ENCODE measurements at places on chromosomes 4 and X.

DNA sequence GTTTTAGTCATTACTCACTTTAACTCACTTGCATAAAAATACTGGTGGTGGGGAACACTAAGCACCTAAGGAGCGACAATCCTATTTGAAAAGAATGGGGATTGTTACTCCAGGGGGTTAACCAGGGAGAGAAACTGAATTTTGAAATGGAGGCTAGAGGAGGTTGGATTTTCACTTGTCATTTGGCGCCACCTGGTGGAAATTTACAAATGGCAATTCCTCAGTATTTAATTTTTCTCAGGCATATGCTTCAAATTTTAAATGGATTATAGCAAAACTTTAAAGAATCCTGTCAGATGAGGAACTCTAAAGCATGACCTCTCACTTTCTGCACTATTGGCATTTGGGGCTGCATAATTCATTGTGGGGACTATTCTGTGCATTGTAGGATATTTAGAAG, 2.7 kb upstream of the GEMIN8 start:
- DNase-seq: no peak
- H3K4me1 ChIP-seq: peaks cover 3% of the 10 kb centered on the region
- H3K27me3 ChIP-seq: no peaks in the 10 kb centered on the region
- H3K27ac ChIP-seq: no peak overlapping the region
- H3K36me3 ChIP-seq: no peaks in the 10 kb centered on the region
- no peak overlapping the region for H3K4me3 ChIP-seq

DNA sequence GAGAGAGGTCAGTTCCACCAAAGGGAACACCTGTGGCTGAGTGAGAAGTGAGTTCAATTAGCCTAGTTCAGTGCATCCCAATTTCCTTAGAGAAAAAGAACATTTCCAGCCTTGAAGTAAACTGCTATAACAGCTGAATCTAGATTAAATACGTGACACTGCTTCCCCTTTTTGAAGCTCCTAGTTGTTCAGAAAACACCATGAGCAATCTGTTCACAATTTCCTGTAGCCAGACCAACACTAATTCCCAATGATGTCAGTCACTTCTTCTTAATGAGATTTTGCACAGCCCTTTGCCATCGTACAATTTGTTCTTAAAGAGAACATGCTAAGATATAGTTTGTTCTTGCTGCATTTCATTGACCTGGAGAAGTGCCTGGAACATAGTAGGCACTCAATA, 144.6 kb upstream of the EDNRA start:
- no peaks in the 10 kb centered on the region for H3K4me1 ChIP-seq
- H3K27ac ChIP-seq: no peak overlapping the region
- no peaks in the 10 kb centered on the region for H3K36me3 ChIP-seq
- H3K27me3 ChIP-seq: no peaks in the 10 kb centered on the region
- no peak for DNase-seq
- H3K4me3 ChIP-seq: no peak overlapping the region

DNA sequence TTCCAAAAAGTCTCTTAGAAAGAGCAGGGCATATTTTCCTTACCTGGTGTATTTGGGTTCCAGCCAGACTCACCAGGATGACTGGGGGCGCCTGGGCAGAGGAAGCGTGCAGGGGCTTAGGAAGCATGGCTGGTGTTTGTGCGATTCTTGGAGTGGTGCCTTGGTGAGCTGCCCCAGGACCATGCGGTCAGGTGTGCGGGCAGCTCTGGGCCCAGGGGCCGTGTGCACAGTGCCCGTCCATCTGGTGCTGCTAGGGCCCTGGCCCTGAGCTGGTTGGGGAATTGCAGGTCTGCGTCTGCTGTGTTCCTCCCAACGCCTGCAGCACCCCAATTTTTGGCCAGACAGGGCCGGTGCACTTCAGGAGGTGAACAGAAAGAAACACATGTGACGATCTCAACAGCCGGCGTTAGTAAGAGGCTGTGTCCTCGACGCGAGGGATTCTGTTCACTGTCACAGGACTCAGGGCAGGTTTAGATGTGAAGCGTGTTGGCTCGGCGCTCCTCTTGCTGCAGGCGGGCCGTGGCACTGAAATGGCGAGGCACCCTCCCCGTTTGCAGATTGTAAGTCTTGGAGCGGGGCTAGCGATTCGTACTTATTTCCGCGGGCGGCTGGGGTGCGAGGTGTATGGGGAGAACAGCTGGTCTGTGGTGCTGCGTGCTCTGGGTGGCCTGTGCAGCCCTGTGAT, 15.2 kb downstream of the RGS12 start:
- DNase-seq: peak; percentile 26
- no peak overlapping the region for H3K27ac ChIP-seq
- no peaks in the 10 kb centered on the region for H3K36me3 ChIP-seq
- H3K4me3 ChIP-seq: no peak overlapping the region

DNA sequence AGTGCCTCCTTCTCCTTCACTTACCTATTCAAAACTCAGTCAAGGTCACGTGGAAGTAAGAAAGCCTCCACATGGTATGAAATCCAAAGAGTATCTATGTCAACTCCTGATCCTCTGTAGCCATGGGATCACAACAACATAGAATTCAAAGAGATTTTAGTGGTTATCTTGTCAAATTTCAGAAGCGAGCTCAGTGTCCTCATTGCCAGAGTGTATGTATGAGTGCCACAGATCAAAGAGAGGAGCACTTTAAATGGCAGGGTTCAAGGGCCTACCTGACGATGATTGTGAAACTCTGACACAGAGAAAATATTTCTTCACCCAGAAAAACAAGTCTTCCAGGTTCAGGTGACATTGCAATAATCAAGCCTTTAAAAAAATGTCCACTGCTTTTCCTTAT, 1.2 kb upstream of the ACE2 start:
- no peak for DNase-seq
- no peaks in the 10 kb centered on the region for H3K36me3 ChIP-seq
- H3K27me3 ChIP-seq: peaks cover 7% of the 10 kb centered on the region

- H3K4me1 ChIP-seq: no peaks in the 10 kb centered on the region
- H3K36me3 ChIP-seq: no peaks in the 10 kb centered on the region
- no peaks in the 10 kb centered on the region for H3K27me3 ChIP-seq
- no peak for DNase-seq
Measured at GRCh38 chr4:168541266-168541953, 44.6 kb downstream of the PALLD start.

- no peaks in the 10 kb centered on the region for H3K4me1 ChIP-seq
- no peak overlapping the region for H3K27ac ChIP-seq
- H3K27me3 ChIP-seq: no peaks in the 10 kb centered on the region
- no peak overlapping the region for H3K4me3 ChIP-seq
Measured at GRCh38 chr4:94168321-94168720, 39.3 kb upstream of the SMARCAD1 start.

GRCh38 chr4:153922148-153922547, 133.3 kb upstream of the SFRP2 start:
- DNase-seq: no peak
- H3K36me3 ChIP-seq: no peaks in the 10 kb centered on the region
- no peaks in the 10 kb centered on the region for H3K4me1 ChIP-seq
- no peak overlapping the region for H3K4me3 ChIP-seq

DNA sequence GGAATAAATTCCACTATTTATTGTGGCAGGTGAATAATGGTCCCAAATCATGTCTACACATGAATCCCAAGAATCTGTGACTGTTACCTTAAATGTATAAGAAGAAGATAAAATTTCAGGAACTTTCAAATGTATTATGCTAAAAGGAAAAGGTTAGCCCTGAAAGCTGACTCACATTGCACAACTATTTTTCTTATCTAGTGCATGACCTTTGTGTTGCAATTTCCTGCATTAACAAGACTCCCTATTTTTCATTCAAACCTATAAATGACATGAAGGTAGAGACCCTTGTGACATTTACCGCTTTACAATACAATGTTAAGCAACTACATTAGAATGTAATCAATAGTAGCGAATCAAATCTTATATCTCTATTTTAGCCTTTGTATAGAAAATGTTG, 36.7 kb downstream of the UBQLN2 start:
- no peak overlapping the region for H3K27ac ChIP-seq
- peaks cover 3% of the 10 kb centered on the region for H3K36me3 ChIP-seq
- DNase-seq: no peak
- no peaks in the 10 kb centered on the region for H3K27me3 ChIP-seq
- no peaks in the 10 kb centered on the region for H3K4me1 ChIP-seq

DNA sequence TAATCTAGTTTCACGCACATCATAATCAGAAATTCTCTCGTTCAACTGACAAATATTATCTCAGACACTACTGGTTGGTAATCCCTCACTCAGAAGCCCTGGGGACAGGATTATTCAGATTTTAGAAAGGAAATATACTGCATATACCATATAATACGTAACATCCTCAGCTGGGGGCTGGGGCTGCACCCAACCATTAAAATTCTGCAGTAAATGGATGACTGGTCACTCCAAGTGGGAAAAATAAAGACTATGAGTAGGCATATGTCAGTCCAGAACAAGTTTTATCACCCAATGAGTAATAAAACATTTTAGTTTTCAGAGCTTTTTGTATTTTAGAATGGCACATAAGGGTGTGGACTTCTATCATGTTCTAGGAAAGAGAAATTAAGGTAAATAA, 121.7 kb upstream of the MAP3K15 start:
- no peak for DNase-seq
- H3K4me3 ChIP-seq: no peak overlapping the region
- H3K27me3 ChIP-seq: no peaks in the 10 kb centered on the region
- H3K27ac ChIP-seq: no peak overlapping the region

- no peak overlapping the region for H3K27ac ChIP-seq
- no peaks in the 10 kb centered on the region for H3K36me3 ChIP-seq
- no peak overlapping the region for H3K4me3 ChIP-seq
- H3K4me1 ChIP-seq: no peaks in the 10 kb centered on the region
- H3K27me3 ChIP-seq: no peaks in the 10 kb centered on the region
Measured at GRCh38 chr4:114807759-114808404, 209.3 kb downstream of the UGT8 start.

DNA sequence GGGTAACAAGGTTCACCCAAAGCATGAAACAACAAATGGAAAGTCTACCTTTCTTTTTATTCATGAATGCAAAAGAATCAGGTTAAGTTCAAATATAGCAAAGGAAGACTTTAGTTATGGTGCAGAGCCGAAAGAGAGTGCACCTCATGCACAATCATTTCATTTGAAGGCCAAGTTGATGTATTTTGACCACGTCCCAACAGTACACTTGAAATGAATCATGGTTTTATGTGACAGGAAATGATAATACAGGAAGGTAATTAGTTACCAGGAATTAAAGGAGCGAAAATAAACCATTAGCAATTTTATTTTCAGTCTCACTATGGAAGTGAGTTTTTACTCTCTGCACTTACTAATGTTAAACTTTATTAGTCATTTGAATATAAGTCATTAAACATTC, 281.2 kb upstream of the DIAPH2 start:
- no peak for DNase-seq
- H3K4me3 ChIP-seq: no peak overlapping the region
- no peaks in the 10 kb centered on the region for H3K27me3 ChIP-seq
- H3K4me1 ChIP-seq: no peaks in the 10 kb centered on the region

DNA sequence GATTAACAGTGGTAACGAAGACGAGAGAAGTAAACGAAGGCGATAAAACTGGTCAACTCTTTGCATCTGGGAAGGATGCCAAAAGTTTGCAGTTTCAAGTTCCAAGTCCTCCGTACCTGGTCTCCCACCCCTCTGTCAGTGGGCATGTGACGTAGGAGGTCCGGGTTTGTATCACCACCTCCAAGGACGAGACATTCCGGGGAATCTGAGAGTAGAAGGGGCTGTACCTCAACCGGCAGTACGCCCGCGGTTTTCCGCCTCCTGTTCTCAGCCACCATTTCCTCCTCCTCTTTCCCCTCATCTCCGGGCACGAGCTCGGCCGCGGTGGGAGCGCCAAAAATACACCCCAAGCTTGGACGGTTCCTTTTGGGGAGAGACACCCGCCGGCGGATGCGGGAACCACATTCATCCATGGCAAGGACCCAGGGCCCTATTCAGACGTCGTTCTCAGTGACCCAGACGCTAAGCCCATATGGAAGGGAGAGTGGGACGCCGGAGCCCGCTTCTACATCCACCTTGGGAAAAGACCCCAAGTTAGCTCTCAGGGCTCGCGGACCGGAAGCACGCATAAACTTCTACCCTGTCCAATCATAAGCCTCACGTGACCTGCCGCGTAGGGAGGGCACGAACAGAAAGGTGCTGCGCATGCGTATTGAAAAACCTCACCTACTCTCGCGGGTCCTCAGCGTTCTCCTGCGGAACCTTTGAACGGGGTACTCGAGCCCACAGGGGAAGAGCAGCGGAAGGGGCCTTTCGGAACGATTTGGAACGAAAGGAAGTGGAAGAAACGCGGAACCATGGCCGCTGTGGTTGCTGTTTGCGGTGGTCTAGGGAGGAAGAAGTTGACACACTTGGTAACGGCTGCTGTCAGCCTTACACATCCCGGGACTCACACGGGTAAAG, at the start of the genes HELQ and MRPS18C:
HELQ (minus strand) TSS at position 543 of the 903 bp plus-strand sequence; CDS start at position 413, 130 bp downstream.
MRPS18C (plus strand) TSS at position 778 of the 903 bp plus-strand sequence; CDS start at position 798, 20 bp downstream.
- H3K27ac ChIP-seq: peak within 1 kb of the TSS; percentile 96
- no peaks in the 10 kb centered on the region for H3K36me3 ChIP-seq
- no peaks in the 10 kb centered on the region for H3K27me3 ChIP-seq
- peak; percentile 99 for DNase-seq
- peaks cover 34% of the 10 kb centered on the region for H3K4me1 ChIP-seq
- H3K4me3 ChIP-seq: peak within 1 kb of the TSS; percentile 67

DNA sequence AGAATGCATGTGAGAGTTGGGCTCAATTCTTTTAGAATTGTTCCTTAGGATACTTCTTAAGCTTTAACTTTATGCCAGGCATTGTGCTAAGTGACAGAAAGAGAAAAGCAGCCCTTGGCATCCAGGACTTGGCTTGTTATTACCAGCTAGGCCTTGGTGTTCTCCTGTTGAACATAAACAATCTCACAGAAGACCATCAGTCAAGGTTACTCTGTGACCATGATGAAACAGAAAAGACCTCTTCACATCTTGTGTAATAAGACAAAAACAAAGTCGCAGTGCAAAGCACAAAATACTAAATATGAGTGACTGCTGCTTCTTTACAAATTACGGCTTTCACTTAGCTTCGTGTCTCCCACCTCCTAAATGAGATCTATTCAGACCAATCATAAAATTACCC, 71.6 kb downstream of the CHIC2 start:
- H3K27me3 ChIP-seq: no peaks in the 10 kb centered on the region
- DNase-seq: no peak
- no peak overlapping the region for H3K27ac ChIP-seq
- H3K4me1 ChIP-seq: no peaks in the 10 kb centered on the region
- no peaks in the 10 kb centered on the region for H3K36me3 ChIP-seq

All from left lung (tissue), 14 donors.